ENCODE measurements at places on chromosomes 7 and 10.

DNA sequence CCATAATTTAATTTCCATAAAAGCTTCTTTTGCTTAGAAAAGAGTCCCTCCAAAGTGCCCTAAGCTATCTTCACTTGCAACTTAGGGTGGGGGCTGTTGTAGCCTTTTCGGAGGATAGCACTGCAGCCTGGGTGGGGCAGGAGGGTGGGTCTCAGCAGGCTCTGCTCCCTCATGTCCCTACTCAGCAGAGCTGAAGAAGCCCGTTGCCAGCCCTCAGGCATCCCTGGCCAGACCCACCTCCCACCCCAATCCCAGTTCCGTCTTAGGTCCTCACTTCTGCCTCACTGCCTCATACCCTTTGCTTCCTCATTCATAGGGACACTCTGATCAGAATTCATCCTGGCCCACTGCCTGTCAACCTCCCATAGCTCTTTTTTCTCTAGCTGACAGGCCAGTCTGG, 99.8 kb upstream of the ZMIZ1 start:
- no peak for DNase-seq

- DNase-seq: no peak
These were observed 11.3 kb downstream of the TNS3 start for GRCh38 chr7:47570649-47571050.

DNA sequence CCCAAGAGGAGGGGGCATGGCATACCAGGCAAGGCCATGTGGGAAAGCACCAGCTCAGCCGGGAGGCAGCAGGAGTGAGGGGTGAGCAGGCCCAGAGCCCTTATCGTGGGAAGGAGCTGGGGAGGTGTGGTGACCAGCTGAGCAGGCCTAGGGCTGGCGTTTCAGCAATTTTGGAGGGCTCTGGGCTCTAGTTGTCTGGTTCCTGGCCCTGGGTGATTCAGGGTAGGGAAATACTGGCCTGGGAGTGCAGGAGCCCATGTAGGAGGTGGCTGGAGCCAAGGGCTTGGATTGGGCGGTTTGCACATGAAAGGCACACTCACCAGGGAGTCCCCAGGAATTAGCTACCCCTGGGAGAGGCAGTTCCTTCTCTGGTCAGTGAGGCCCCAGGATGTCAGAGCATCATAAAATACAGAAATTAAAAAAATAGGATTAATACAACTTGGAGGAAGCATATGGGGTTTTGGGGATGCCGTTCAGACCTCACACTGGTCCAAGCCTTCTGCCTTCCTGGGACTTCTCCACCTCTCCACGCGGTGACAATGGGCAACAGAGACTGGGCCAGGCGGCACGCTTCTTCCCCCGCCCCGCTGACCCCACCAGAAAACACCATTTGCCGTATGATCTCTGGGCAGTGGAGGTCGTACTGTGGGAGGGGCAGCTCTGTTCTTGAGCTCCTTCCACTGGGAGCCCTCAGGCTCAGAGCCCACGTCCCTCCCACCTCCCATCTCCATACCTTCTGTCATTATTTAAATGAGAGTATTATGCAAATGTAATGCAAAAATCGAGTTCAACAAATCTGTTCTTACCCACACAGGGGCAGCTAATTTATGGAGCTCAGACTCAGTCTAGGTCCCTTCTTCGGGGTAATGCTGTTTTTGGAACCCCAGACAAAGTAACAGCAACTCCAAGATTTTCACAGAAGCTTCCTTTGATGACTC, 133.0 kb upstream of the FAM20C start:
- no peak for DNase-seq

DNA sequence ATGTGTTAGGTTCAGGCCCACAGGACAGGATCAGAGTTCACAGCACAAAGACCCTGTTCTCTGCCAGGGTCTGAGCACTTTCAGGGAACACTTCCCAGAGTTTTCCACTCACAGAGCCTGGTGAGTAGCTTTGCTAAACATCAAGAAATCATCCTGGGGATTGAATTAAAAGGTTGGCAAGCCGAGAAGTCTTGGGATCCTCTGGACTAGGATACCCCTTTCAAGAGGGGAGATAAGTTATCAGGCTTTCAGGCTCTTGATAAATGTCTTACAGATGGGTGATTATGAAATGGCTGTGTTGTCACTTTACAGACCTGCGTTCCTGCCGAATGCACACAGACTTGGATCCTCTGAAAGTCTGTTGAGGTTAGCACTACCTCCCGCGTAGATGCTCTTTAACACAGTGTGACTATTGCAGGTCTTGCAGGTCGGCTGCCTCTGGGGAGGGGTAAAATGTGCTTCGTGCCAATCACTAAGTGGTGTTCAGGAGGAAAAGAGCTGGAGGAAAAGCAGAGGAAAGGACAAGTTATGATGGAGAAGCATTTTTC, 473.5 kb upstream of the AKR1E2 start:
- no peak for DNase-seq

DNA sequence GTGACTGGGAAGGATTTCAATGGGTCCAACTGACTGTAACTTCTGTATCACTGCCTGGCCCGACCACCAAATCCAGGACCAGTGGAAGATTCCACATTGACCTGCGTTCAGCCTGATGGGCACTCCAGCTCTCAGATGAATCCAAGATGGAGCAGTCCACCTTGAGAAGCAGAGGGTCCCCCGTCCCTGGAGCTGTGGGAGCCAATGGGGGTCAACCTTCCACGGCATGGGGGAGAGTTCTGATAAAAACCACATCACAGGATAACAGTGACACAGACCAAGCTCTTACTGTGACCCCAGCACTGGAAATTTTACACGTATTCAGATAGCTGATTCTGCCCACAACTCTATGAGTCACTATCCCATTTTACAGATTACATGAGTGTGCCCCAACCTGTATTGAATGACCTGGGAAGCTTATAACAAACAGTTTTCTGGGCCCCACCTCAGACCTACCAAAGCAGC, 11.2 kb downstream of the ZCCHC24 start:
- DNase-seq: no peak

- no peak for DNase-seq
These were observed 112.8 kb downstream of the CDK14 start for GRCh38 chr7:90708841-90709317.

- DNase-seq: no peak
These were observed 245.6 kb downstream of the HTR7 start for GRCh38 chr10:90612276-90612675.

- no peak for DNase-seq
These were observed 186.0 kb upstream of the PRPS1L1 start for GRCh38 chr7:18213652-18214051.

GRCh38 chr7:131629217-131629882, 72.9 kb upstream of the PODXL start:
- no peak for DNase-seq

DNA sequence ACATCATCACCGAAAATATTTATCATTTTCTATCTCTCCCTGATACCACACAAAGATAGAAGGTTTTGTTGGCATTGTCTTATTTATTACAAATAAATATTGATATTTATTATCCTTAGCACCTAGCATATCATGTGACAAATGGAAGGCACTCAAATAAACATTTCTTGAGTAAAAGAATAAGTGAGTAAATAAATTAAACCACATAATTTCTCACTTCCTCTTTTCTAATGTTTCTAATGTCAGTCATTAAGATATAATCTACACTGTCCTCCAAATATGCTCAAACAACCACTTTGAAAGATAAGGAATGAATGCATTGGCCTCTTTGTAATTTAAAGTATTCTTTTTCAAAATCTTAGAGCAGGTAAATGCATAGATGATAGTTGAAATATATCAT, 1027.8 kb upstream of the LRRTM3 start:
- DNase-seq: no peak

- DNase-seq: no peak
These were observed 94.3 kb upstream of the ITGB1 start for GRCh38 chr10:33052263-33052875.

GRCh38 chr10:88114368-88114767, 250.9 kb downstream of the PTEN start:
- DNase-seq: no peak

DNA sequence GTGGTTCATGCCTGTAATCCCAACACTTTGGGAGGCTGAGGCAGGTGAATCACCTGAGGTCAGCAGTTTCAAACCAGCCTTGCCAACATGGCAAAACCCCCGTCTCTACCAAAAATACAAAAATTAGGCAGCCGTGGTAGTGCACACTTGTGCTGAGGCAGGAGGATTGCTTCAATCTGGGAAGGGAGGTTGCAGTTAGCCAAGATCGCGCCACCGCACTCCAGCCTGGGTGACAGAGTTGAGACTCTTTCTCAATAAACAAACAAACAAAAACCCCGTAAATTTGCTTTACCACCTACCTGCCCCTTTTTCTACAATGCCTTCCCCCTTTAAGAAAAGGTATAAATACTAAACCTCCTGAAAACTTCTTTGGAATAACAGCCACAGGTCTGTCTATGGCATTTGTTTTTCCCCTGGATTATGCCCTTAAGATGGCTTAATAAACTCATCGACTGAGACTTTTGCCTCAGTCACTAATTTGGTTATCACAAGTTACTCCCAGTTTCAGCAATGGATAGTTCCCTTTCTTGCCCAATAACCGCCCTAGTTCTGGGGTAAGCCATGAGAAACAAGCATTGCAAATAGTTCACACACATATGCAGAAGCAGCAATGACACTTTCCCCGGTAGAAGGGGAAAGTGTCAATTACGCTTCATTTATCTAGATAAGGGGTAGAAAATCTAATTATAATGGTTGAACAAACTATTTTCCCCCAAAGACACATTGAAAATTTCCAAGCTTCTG, 52.8 kb upstream of the SVIL start:
- DNase-seq: no peak

- DNase-seq: no peak
These were observed 53.8 kb downstream of the MCMBP start for GRCh38 chr10:119818889-119819270.

GRCh38 chr7:110507369-110507768, 583.6 kb upstream of the LRRN3 start:
- DNase-seq: no peak

GRCh38 chr7:151080067-151080521, 515 bp downstream of the FASTK start:
- no peak for DNase-seq

DNA sequence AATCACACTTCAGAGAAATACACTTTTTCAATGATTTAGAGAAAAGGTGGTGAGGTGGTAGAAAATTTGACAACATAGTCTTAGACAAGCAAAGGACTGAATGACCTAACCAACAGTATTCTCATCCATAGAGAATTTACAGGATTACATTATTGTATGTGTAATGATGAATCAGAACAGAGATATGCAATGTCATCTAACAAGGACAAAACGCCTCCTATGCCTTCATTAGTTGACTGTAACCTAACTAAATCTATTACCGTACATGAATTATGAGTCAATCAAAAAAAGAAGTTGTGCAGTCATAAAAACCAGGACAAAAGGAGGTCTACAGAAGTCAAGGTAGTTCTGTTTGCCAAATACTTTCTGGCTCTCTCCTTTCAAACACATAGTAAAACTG, 66.5 kb downstream of the RAB11FIP2 start:
- peak; percentile 36 for DNase-seq

DNA sequence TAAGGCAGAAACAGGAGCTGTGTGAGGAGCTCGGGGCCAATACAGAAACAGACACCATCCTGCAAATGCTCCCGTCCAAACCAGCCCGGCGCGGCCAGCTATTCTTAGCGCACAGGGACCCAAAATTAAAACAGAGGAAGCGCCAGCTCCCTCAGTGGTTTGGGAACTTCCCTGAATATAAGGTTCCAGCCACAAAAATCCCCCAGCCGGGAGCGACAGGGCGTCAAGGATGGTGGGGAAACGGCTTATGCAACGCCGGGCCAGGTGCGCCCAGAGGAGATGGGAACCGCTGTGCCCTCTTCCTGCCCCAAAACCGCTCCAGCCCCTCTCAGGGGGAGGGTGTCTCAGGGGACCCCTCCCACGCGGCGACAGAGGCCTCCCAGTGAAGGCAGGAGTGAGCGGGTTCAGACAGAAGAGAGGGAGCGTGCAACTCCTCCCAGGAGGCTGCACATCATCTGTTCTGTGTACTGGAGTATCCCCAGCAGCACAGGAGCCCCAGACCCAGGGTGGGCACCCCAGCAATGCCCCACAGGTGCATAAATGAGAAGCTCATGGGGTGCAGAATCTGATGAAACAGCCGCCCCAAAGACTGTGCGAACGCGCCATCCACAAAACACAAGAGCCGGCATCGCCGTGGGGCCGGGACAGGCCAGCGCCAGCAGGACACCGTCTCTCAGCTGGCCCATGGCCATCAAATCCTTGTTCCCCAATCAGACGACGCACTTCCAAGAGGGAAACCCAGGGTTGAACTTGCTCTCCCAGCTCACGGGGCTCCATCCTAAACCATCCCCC, 73.9 kb upstream of the PDGFA start:
- no peak for DNase-seq

GRCh38 chr10:97333601-97334369, 744 bp downstream of the FRAT2 start:
- no peak for DNase-seq

GRCh38 chr10:72013202-72013945, 49.2 kb downstream of the CHST3 start:
- no peak for DNase-seq

Measured in AG04450 (cell line).